CD8-positive, alpha-beta memory T cell (primary cell): ENCODE measurements at places on chromosomes 5 and 9. TPM values are rescaled to one million over a fixed set of nuclear protein-coding genes. Genes with fewer than 3 reads are reported as not detected.

SLC34A3 gene
- polyA plus RNA-seq: not detected

STK32A gene
- not detected for polyA plus RNA-seq

BARHL1 gene
- polyA plus RNA-seq: not detected

GRCh38 chr5:154466147-154466546, 11.9 kb downstream of the HAND1 start:
- DNase-seq: no peak

DNA sequence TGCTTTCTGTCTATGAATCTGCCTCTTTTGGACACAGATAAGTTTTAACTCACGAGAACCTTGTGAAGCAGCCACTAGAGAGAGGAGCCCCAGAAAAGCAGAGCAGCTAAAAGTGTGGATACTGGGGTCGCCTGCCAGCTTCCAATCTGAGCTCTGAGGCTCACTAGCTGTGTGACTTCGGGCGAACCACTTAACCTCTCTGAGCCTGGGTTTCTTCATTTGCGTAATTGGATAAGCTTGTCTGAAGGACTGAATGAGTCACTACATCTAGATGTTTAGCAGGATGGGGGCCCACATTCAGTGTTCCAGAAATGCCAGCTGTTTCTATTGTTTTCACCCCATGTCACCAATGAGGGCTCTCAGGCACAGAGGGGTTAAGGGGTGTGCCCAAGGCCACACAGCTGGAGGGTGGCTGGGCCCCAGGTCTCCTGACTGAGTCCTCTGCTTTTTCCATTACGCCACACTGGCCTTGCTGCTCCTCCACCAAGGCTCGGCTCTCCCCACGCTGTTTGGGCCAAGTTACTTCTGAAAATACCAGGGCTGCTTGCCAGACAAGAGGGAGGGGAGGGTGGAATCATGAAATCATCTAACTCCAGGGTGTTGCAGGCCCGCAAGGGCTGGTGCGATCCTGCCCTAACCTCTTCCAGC, 36.2 kb downstream of the SH3PXD2B start:
- no peak for DNase-seq

DNA sequence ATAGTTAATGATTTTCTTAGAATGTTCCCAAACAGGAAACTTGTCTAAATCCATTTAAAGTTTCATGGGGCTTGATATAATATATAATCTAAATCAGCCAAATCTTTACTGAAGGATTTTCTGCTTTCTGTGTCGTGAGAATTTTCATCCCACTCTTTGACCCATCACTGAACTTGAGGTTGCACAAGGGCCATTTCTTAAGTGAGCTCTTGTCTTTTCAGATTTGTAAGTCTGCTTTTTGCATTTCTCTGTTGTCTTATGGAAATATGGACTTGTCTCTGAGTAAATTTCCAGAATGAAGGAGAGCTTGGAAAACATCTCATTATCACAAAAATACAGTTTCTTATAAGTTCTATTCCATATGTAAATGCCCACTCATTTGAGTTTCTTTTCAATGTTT, 149.2 kb upstream of the ARRDC3 start:
- DNase-seq: no peak
